ENCODE measurements at places on chromosomes 6 and 20. TPM values are rescaled to one million over a fixed set of nuclear protein-coding genes. Genes with fewer than 3 reads are reported as not detected.
A peak's percentile ranks its signal among the peaks of the same experiment; 100 is the strongest.

DNA sequence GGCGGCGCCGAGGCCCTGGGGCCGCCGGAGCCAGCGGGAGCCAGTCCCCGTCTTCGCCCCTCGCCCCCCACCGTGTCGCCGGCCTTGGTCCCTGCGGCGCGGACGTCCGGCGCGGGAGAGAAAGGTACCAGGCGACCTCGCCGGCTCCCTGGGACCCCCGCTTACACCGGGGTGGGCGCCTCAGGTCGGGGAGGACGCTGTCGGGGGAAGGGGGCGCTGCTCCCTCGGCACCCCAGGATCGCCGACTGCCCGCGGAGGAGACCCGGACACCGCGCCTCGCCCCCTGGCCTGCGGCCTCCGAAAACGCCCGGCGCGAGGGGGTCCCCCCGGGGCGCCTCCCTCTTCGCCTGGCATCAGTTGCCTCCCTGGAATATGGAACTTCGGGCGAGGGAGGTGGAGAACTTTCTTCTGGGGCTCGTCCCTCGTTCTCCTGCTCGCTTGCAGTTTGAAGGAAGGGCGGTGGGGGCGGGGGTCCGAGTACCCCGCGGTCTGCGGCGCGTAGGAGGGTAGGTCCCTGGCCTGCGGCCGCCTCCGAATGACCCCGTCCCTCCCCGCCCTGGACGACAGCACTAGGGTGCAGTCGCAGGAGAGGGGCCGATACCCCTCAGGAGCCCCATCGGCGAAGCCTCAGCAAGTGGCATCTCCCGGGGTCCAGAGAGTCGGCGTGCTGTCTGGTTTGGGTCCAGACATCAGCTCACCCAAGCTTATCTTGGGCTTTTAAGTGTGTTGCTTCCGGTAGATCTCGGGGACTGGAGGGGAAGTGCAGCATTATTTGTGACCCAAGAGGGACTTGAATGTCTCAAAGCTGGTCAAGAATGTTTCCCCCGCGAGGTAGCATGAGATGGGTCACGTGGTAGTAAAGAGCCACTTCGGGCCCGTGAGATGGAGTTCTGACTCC is 549 bp downstream of the ANKRD6 start:
- DNase-seq: no peak

RAET1E gene
- total RNA-seq: not detected

DNA sequence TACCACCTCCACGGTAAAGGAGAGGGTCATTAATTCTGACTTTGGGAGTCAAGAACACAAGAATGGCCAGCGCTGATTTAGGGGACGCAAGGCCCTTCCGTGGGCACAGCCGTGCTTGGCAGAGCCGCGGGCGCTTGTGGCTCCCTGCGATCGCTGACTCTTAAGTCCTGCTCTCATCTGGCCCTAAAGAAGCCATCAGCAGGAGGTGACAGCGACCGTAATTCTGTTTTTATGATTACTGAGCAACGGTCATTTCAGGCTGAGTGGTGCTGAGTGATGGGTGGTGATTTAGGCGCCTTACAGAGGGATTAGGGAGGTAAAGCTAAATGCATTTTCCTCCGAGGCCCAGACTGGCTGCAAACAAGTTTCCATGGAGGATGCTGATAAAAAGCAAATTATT is 364.6 kb upstream of the SULF2 start:
- no peak for DNase-seq

DNA sequence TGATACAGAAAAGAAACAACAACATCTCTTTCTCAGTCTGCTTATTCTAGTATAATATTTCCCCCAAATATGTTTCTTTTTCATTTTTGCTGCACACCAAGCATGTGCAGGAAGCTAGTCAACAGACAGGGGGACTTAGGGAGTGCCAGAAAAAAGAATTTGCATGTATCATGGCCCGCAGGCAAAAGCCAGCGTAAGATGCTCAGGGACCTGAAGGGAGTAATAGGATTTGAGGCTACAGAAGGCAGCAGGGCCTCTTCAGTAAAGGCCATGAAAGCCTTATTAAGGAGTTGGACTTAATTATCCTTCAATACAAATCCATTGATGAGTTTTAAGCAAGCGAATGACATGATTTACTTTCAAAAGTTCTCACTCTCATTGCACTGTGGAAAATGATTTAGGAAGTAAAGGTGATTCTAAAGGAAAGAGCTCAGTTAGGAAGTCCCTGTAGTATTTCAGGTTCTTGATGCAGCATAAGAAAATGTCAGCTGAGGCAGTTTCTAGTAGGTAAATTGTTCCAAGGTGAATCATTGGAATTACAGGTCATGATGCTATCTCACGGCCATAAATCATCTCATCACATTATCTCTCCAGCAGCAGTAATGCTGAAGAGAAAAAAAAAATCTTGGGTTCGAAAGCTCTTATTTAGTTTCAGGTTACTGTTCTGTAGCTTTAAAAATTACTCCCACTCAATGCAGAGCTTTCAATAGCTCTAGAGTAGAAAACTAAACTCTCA is 94.8 kb downstream of the PTCHD4 start:
- DNase-seq: no peak

DNA sequence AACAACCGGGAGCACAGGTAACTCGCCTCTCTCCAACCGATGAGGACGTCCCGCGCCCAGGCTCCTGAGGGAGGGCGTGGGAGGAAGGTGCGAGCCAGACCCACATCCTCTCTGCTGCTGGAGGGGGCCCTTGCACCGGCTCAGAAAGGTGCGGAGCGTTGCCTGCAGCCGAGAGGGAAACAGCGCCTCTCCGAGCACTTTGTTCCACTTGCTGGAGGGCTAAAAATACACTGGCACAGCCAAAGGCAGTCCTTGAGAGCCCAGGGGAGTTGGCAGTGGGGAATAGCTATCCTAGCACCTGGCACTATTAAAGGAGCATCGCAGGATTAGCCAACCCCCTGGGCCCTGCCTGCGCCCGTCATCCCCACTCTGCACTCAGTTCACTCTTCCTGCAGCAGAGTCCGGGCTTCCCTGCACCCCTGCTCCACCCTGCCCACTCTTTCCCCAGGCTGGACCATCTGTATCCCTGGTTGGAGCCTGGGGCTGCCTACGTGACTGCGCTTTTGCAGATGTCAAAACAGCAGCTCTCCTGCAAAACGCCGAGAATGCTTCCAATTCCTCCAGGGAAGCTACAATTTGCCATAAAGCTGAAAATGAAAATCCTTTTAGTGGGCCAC is 108.9 kb downstream of the SNX5 start:
- no peak for DNase-seq

DNA sequence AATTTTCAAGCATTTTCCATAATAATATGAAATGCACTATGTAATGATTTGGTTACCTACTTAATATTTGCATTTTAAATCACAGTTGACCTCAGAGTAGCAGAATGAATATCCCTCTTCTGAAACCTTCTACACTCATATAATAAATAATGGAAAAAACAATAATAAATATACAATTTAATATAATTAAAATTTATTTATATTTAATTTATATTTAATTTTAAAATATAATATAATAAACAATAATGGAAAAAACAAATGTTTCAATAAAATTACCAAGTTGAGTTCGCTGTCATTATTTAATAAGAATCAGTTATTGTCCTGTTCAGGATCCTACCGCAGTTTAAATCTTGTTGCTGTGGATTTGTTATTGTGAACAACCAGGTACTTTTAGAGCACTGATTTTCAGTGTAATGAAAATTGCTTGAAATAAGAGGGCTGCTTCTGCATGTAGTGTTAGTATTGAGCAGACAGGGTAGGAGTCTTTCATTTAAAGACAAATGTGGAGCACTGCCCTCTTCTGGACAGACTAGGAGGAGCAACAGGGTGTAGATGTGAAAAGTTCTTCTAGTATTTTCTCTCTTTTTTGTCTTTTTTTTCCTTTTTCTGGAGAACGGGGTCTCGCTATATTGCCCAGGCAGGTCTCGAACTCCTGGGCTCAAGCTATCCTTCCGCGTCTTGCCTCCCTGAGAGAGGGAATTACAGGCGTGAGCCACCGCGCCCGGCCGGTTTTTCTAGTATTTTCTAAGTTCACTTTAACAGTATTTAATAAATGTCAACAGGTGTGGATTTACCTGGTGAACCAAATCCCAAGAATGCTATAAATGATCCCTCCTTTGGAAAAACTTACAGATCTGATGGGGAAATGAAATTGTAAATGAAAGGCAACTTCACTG is 13.6 kb downstream of the TRAPPC3L start:
- DNase-seq: no peak

DNA sequence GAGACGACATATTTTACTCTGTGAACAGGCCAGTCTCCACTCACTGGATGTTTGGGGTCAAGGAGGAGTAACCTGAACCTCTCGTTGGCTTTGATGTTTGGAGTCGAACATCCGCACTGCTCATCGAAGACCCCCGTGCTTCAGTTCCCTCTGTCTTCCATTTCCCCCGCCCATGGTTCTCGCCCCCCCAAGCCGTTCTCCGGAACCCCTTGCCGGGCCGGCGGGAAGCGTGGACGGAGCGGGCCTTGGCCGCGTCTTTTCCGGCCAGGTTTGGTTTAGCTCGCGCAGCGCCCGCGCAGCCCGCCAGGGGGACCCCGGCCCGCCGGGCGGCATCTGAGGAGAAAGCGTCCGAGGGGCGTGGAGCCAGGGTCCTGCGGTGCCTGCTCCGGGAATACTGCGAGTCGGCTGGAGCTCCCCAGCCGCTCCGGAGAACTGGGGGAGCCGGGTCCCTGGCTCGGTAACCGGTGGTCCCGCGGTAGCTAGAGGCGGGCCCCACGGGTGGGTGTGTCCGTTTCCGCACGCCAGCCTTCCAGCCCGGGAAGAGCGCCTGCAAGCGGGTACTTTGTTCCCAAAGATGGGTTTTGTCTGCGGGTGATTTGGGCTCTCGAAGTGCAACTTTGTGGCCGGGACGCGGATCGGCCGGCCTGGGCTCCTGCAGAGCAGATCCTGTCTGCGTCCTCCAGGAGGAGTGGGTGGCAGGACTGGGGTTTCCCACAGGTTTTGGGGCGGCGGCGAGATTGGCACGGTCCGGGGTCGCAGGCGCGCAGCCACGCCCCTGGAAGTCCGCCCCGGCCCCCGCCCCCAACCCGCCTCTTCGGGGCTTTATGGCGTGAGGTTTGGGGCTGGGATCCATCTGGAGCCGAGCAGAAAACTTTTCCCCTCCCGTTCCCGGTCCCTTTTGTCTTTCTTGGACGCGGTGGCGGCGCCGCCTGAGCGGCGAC is at the start of gene TMEM200A:
Gene TMEM200A, plus strand, starts transcription at position 852 of the 941 bp plus-strand sequence. CDS start 74,406 bp downstream, outside the sequence.
- DNase-seq: no peak

DNA sequence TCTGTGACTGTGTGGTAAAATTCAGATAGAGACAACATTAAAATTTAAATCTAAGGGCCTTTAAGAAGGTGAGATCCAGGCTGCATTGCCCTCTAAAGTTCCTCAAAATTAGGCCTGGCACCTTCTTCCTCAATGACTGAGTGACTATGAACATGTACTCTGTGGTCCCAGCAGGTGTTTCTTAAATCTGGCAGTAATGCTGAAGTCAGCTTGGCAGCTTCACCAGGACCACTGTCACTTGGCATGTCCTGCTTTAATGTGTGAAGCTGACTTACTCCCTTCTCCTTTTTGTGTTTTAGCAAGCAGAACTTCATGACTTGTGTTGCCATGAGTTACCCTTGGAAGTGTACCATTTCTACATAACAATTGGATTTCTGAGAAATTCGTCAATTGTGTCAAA is 141.7 kb downstream of the NKAIN2 start:
- no peak for DNase-seq

TP53TG5 gene
- total RNA-seq: not detected

GRCh38 chr6:30836431-30836866 is 47.9 kb upstream of the DDR1 start:
- no peak for DNase-seq

PMEPA1 gene
- total RNA-seq: 62.5 TPM

DNA sequence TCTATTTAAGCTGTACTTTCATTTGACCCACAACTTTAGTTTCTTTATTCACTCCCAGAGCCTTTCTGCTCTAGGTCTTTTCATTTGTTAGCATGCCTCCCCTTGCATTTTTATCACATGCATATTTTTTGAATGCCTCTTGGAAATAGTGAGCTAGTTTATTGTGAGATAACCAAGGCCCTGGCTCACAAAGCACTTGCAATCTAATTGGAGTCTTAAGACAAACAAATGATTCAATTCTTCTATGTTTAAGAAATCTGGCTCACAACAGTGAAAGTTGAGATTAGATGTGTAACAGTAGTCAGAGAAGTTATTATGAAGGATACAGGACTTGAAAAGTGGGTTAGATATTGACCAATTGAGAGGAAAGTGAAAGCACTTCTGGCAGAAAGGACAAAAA is 173.4 kb downstream of the MOXD1 start:
- DNase-seq: no peak

- DNase-seq: no peak
Measured at GRCh38 chr6:111784433-111784832, 88.8 kb downstream of the FYN start.

- no peak for DNase-seq
Measured at GRCh38 chr6:36713846-36714245, 16.2 kb downstream of the RAB44 start.

DNA sequence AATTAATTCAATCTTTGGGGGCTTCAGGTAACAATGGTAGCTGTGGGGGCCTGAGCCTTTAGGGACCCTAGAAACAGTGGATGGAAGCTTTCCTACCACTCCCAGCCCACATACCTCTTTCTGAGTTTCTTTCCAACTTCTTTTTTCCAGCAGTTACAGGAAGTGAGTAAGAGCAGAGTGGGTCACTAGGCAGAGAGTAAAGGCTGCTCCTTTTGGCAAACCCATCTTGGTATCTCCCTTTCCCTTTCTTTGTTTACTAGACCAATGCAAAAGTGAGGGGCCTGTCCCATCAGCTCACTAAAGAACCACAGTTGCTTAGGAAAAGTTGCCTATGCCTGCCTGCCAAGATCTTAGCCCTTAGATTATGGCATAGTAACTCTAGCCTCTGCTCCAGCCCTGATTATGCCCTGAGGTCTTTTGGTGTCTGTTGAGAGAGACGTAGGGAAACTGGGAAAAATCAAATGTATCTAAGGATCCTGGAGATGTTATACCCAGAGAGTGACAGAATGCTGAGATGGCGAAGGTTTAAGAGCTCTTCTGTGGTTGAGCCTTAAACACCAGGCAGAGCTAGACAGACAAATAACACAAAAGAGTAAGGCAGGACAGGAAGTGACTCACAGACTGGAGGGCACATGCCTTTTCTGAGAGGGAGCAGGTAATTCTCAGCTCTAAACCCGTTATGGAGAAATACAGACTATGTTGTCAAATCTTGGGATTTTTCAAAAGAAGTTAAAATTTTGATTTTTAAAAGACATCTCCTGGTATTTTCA is 31.3 kb downstream of the TRMT6 start:
- DNase-seq: peak; percentile 44

DNA sequence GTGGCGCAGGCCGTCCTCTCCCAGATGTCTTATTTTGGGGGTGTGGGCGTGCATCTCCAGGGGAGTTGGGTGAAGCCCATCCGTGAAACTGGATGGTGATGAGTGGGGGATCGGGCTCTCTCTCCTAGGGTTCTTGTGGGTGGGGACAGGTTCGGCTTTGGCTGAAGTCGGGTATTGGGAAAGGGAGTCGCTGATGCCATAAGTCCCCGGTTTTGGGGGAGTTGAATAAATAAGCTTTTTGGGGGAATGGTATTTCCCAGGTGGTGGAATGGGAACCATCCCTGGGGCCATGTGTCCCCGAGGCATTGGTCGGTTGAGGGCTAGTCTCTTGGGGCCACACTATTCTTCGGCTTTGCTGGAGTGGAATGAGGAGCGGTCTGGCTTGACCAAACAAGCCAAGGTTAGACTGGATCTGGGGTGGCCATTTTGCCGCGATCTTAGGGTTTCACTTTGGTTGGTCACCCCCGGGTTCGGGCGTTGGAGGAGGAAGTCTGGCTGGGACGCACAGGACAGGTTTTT is 481 bp downstream of the ZNF133 start:
- no peak for DNase-seq

POM121L2 gene
- total RNA-seq: not detected

All from epithelial cell of proximal tubule (primary cell).